NCI-H774 (cell line): ENCODE measurements at places on chromosomes 1 and 21.

GRCh38 chr1:206864939-206865671 is at the start of gene IL20:
TSS of gene IL20 (plus strand) at chr1:206865623. CDS start at chr1:206865853, 230 bp downstream.
- DNase-seq: peak; percentile 5

GRCh38 chr1:238690415-238690814 is 696.0 kb upstream of the CHRM3 start:
- no peak for DNase-seq

GRCh38 chr21:17709266-17709611 is 96.5 kb upstream of the BTG3 start:
- DNase-seq: no peak

GRCh38 chr1:154943649-154944400 is 7.3 kb upstream of the PMVK start:
- no peak for DNase-seq

GRCh38 chr1:156319664-156320063 is 18.4 kb downstream of the CCT3 start:
- DNase-seq: no peak

DNA sequence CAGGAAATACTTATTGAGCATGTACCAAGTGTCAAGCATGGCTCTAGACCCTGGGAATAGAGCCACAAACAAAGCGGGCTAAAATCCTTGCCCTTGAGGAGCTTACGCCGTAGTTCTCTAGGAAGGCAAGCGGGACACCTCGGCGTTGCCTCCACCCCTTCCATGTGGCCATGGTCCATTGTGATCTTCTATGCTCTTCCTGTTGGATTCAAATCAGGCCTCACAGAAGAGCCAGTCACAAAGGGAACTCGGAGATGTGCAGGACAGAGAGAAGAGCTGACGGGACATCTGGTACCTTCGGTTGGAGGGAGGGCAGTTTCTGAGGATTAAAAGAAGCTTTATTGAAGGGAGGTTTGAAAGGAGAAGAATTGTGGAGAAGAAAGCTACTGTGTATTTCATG is 129.3 kb downstream of the TMEM53 start:
- DNase-seq: no peak

GRCh38 chr1:59743324-59744091 is 71.2 kb upstream of the HOOK1 start:
- DNase-seq: no peak

DNA sequence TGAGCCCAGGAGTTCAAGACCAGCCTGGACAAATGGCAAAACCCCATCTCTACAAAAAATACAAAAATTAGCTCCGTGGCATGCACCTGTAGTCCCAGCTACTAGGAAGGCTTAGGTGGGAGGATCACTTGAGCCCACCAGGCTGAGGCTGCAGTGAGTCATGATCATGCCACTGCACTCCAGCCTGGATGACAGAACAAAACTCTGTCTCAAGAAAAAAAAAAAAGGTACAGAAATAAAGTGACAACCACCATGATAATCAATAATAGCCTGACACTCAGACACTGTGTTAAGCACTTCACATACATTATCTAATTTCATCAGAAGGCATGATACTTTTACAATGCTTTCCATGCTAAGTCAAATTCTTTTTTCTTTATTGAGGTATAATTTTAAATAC is 53.1 kb downstream of the ST7L start:
- no peak for DNase-seq
